ENCODE measurements at places on chromosomes 1 and 21.

DNA sequence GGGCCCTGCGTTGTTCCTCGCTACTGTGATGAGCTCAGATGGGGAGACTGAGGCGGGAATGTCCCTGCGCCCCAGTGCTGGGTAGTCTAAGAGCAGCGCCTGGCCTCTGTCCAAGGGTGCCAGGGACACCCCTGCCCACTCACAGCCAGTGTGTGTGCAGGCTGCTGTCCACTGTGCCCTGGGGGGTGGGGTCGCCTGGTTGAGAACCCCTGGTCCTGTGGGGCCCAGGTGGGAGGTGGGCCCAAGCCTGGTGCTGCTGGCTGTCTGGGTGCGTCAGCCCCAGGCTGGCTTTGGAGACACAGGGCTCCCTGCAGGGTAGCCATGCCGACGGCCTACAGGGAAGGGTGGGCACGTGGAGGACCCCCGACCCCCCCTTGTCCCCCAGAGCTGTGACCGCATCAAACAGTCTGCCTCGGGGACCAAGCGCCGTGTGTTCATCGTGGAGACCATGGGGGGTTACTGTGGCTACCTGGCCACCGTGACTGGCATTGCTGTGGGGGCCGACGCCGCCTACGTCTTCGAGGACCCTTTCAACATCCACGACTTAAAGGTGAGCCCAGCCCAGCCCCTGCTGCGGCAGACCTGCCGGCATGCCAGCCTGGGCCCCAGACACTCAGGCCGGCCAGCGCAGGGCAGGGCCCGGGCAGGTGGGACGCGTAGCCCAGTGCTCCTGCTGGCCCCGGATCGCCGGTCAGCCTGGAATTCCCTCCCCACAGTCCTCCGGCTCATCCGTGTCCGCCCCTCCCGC is 14.9 kb downstream of the CFAP410 start:
- no peak for ATAC-seq

- no peak for ATAC-seq
Observed at GRCh38 chr1:233777566-233777965, 126.9 kb upstream of the SLC35F3 start.

- ATAC-seq: no peak
Observed at GRCh38 chr1:25642574-25643108, 26.1 kb downstream of the MAN1C1 start.

GRCh38 chr1:147099192-147099591 is 73.1 kb downstream of the PRKAB2 start:
- ATAC-seq: no peak

GRCh38 chr1:95614197-95614596 is 380.2 kb downstream of the RWDD3 start:
- no peak for ATAC-seq

Data from SK-N-SH treated with all-trans-retinoic acid at 6 μM for 48 hours (cell line).